ENCODE measurements at places on chromosomes 1 and 21.

DNA sequence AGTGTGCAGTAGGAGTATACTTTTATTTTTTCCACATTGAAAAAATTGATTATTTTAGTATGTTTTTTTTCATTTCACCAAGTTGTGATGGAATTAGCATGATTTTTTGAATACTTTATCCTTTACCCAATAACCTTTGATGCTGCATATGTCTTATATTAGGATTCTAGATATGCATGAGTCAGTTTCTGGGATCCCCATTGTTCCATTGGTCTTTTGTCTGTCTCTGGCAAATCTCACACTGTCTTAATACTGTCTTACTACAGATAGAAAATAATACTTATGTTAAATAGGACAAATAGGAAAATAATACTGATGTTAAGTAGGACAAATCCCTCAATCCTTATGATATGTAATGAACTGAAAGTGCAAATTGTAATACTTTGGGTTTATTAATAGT is 54.3 kb upstream of the ASB17 start:
- DNase-seq = no peak

DNA sequence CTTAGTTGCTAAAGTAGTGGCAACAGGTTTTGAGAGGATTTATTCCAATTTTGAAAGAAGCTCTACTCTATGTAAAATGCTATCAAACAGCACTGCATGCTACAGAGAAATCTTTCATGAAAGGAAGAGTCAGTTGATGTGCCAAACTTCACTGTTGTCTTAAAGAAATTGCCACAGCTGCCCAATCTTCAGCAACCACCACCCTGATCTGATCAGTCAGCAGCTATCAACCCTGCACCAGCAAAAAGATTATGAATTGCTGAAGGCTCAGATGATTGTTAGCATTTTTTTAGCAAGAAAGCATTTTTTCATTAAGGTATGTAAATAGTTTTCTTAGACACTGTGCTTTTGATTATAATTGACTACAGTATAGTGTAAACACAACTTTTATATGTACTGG is 49.6 kb downstream of the SLC9C2 start:
- DNase-seq = no peak

DNA sequence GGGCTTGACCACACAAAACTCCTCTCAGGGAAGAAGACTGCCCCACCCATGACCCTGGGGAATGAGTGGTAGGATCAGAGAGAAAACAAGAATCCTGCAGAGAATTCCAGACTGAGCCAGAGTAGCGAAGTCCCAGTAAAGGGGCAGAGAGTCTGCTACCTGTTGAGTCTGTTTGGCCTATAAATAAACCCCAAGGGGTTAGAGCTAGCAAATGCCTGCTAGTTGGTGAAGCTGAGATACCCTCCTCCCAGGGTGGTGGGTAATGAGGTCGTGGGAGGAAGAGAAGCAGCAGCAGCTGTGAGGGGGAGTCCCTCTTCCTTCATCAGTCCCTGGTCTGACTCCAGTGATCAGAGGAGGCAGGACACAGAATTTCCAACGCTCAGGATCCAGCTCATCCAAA is 2.5 kb downstream of the TRAF3IP3 start:
- DNase-seq = no peak

DNA sequence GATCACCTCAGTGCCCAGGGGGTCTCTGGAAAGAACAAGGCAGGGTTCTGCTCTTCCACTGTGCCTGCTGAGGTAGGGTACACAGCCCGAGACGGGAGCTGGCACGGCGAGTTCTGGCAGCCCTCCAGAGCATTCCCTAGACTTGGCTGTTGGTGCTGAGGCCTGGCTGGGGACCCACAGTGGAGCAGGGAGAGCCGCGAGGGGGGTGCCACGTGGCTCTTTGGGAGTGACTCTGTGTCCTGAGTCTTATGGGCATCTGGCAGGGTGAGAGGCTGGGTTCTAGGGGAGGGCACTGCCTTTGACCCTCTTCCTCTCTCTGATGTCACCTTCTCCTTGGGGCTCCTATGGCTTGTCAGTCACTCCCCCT is 336.4 kb downstream of the CAMTA1 start:
- no peak for DNase-seq

GRCh38 chr1:248714248-248714647 is 11.7 kb upstream of the OR14I1 start:
- DNase-seq = no peak

DNA sequence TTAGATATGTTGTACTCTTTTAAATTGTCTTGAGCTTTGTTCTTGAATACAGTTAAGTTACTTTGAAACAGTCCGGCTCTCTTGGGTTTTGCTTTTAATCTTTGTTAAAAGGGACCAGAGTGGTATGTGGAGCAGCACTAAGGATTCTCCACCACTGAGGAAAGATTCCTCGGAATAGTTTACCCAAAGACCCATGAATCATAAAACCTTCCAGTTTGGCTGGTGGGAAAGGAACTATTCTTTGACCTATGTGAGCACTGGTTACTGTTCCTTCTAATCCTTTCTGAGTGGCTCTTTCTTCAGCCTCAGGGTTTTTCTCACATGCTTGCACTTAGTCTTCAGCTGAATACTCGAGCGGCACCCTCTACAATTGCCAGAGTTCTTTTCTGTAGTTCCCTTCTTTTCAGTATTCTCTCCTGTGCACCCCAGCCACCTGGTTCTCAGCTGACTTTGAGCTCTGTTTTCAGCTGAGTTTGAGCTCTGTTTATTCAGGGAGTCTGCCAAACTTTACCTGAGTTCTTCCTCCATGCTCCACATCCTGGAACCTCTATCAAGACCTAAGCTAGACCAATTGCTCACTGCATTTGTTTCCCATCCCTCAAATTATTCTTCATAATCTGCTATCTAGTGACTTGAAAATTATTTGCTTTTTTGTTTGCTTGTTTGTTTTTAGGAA is 253.8 kb upstream of the PLXNA2 start:
- DNase-seq = no peak

GRCh38 chr1:35674111-35674510 is 32.8 kb upstream of the PSMB2 start:
- DNase-seq = no peak

DNA sequence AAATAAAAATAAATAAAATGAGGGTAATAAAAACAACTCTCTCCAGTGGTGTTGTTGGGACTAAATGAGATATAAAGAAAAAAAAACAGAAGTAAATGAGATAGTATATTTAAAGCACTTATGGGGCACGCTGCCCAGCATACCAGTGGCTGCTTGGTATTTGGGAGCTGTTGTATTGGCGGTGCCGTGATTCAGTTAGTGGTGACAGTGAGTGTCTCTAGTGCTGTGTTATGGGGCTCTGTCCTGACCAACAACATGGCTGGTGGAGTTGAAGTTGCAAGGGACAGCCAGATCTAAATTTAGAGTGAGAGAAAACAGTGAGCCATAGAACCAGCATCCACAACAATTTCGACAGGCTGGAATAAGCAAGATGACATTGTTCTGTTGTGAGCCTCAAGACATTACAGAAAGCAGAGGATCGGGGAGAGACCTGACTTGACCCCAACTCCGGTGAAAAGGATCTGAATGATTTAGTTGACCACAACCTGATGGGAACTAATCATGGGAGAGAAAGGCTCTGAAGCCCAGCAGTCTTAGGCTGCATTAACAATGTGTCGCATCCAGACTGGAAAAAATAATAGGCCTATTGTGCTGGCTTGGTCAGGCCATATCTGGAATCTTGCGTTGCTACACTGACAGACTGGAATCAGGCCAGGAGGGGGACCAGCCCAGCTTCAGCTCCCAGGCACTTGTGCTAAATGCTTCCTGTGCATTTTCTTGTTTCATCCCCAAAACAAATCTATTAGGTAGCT is 2.4 kb upstream of the MFSD2A start:
- no peak for DNase-seq

- DNase-seq = peak; percentile 40
Observed at GRCh38 chr1:202811296-202812175, 782 bp downstream of the PCAT6 start.

DNA sequence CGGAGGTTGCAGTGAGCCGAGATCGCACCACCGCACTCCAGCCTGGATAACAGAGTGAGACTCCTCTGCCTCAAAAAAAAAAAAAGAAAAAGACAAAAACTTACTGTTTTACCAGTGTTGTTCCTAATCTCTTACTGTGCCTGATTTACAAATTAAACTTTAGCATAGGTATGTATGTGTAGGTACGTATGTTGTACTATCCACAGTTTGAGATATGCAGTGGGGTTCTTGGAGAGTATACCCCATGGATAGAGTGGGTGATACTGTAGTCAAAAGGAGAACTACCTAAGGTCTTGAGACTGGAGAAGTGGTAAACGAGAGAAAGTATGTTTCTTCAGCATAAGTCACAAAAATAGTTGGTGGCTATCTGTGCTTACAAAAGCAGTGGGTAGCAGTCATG is 38.6 kb downstream of the RNF11 start:
- no peak for DNase-seq

Data from T1000 (cell line).